ENCODE measurements at places on chromosomes 12 and 14.

DNA sequence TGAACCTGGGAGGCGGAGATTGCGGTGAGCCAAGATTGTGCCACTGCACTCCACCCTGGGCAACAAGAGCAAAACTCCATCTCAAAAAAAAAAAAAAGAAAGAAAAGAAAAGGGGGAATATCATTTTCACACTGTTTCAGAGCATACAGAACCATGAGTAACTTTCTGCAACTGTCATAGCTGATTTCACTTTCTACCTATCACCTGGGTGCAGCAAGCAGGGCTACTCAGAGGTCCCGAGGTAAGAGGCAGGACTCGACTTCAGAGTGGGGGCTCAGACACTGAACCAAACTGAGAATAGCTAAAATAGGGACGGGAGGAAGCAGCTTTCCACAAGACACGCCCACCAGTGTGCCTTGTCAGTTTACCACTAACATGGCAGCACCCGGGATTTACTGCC lies 29.8 kb downstream of the OR10P1 start:
- DNase-seq: no peak

GRCh38 chr12:19376691-19377090 lies 62.6 kb upstream of the AEBP2 start:
- DNase-seq: no peak

DNA sequence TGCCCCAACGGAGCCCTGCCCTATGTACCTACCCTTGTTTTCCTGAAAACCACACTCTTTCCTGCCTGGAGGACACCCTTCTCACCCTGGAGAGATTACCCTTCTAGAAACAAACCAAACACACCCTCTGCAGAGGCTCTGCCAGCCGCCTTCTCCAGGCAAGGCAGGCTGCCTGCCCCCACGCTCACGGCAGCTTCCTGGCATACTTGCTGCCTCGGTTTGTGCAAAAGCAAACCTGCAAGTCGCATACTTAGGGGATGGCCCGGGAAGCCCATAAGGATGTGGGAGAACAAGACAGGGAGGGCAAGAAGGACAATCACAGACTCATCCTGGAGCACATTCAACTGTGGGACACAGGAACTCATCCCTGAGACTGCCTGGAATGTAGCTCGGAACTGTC lies 154.0 kb upstream of the DIO3 start:
- DNase-seq: no peak

DNA sequence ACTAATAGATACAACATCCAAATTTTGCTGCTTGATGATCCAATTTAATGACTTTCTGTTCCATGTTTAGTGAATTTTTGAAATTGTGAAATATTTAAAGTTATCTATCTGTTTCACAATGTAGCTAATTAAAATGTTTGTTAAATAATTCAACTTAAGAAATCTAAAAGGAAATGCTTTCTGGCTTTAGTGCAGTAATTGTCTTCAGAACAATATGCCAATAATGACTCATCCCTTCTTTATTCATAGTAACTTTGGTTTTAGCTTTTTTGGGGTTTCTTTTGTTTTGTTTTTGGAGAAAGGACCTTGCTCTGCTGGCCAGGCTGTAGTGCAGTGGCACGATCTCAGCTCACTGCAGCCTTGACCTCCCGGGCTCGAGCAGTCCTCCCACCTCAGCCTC lies 479.2 kb upstream of the RGS6 start:
- no peak for DNase-seq

DNA sequence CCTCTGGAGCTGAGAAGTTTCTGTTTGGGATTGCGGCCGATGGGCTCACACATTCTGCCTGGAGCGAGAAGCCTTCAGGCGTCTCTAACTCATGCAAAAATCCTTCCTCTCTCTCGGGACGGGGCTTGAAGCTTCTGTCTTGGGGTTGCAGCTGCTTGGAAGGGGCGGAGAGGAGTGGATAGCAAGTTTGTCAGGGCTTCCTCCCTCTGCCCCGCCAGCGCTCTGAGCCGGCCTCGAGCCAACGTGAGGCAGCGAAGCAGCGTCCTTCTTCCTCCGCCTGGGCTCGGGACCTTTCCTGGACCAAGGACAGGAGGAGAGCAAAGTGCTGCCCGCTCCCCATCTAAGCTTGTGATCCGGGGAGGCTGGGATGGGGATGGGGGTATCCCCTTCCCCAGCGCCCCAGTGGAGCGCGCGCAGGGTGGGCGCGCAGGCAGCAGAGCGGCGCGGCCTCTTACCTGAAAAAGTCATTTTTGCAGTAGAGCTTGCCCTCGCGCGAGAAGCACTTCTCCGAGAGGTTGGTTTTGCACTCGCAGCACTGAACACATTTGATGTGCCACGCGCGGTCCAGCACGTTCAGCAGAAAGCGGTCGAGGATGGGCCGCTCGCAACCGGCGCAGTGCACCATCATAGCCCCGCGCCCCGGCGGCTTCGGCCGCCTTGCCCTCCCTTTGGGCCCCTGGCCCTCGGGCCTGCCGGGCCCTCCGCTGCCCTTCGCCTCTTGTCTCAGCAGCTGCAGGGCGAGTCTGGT lies 626 bp downstream of the LHX5 start:
- no peak for DNase-seq

- no peak for DNase-seq
Measured at GRCh38 chr12:93741659-93742109, 64.5 kb downstream of the CRADD start.

GRCh38 chr14:44505588-44505987 lies 1.5 kb downstream of the FSCB start:
- DNase-seq: no peak

DNA sequence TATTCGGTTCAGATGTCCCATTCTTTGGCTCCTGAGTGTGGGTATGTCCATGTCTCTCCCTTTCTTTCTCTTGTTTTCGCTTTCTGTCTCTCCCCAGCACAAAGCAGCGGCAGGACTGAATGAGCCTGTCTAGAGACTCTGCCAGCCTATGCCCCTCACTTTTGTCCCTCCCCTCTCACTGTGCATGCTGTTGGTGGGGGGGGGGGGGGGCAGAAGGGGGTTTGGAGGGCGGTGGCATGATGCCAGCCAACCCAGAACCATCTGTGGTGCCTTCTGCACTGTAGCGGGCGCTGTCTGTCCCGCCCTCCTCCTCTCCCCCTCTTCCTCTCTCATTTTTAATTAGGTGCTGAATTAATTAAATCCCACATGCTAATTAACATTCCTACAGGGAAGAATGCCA lies 17.7 kb downstream of the NGDN start:
- no peak for DNase-seq

- DNase-seq: no peak
Measured at GRCh38 chr14:104698688-104699425, 9.4 kb downstream of the INF2 start.

- DNase-seq: no peak
Measured at GRCh38 chr12:1473418-1473817, 121.0 kb downstream of the FBXL14 start.

- no peak for DNase-seq
Measured at GRCh38 chr12:82174383-82174782, 183.8 kb downstream of the CCDC59 start.

DNA sequence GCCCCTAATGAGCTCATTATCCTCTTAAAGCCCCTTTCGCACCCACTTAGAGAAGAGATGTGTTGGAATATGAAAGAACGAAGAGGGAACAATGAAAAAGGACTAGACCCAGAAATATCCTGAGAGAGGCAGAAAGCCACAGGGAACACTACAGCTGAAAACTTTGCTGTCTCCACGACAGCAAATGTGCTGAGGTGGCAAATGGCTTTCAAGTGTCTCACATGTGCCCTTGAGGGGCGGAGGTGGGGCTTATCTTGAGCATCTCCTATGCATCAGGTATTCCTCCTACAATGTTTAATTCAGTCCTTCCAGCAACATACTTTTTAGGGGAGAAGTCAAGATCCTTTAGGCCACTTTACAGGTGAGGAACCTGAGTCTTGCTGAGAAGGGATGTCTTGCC lies 62.9 kb downstream of the WSCD2 start:
- DNase-seq: no peak

GRCh38 chr14:23569443-23570151 lies 2.0 kb upstream of the AP1G2 start:
- no peak for DNase-seq

GRCh38 chr12:119461636-119462214 lies 127.2 kb downstream of the CCDC60 start:
- no peak for DNase-seq

DNA sequence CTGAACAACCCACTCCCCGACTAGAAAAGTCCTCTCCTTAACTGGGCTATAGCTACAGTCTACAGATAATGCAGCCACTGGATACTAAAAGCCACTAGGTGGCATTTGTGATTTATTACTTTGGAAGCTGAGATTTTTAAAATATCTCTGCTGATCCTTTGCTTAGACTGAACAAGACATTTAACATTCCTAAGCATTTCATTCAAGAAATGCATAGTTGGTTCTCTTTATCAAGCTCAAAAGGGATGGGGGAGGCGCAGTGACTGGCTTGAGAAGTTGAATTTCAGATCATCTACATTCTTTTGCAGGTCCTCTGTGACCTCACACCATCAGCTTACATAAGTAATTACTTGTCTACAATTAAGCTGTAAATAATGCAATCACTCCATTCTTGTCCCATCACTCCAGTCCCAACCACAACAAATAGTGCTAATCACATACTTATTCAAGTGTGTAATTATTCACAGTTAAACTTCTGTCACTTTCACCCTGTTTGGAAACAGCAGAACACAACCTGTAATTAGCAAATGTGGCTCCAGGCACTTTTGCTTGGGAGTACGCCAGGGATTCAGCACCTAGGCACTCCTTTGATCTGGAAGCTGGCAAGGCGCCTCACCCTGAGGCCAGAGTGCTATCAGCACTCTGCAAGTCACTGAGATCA lies 203.6 kb downstream of the NOVA1 start:
- DNase-seq: no peak

DNA sequence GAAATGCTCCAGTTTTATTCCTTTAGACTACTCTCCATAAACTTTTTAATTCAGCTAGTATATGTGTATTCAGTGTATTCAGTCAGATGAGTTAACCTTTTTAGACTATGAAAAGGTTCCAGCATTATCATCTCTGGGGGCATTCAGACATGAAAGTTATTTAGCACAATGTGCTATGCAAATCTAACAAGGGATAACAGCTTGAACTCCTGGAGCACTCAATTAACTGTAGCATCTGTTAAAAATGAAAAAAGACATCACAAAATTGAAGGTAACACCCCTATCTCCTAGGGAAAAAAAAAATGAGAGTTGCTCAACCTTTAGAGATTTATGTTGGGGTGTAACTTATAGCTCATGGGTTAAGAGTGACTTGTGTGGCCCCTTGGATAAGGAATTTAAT lies 211.5 kb downstream of the PHLDA1 start:
- no peak for DNase-seq

GRCh38 chr14:71143381-71144290 lies 236.4 kb downstream of the PCNX1 start:
- peak; percentile 89 for DNase-seq

GRCh38 chr14:100522616-100523099 lies 64.6 kb downstream of the BEGAIN start:
- no peak for DNase-seq

DNA sequence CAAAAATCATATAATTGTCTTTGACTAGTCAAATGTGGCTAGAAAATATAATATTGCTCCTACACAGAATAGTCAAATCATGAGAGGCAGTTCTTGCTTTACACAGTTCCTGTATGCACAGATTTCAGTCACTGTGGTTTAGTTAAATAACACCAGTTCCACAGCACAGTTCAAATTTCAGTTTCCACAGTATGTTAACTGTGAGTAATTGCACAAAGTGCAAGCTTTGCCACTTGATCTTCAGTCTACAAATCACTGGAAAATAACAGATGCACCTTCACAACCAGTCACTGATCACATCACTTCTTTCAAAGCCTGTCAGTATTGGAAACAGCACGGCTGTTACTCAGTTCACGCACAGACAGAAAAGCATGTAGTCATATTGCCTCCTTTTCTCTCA lies 38.7 kb downstream of the KCNH5 start:
- DNase-seq: no peak

- DNase-seq: peak; percentile 92
Measured at GRCh38 chr12:632102-632696, 31.0 kb downstream of the NINJ2 start.

DNA sequence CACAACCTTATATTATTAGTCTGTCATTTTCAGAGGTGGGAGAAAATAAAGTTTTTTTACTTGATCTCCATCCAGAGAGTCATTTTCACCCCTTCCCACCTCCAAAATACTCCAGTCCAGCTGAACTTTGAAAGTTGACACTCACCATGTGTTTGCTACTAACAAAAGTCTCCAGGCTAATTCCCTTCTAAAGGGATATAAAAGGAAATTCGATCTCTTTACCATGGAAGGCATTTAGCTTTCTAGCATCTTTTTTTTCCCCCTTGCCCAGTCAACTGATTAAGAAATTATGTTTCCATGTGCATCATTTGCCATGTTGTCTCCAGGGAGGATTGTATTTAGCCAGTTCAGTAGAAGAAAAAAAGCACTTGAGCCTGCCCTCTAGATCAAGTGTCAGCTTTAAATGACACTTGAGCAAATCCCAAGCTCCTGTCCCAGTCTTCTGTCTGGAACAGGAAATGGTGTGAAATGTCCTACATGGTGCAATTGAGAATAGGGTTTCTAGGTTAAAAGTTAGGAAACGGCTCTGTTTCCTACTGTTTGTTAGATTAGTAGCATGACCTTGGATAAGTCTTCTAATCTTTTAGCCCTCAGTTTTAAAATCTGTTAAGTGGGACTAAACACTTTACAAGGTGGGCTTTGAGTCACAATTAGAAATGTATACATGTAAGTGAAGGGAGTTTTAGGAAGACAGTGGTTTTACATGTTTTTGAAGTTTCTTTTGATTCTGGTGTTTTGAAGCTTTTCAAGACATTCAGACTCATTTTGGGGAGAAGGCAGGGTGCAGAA lies 67.2 kb downstream of the GNS start:
- no peak for DNase-seq

DNA sequence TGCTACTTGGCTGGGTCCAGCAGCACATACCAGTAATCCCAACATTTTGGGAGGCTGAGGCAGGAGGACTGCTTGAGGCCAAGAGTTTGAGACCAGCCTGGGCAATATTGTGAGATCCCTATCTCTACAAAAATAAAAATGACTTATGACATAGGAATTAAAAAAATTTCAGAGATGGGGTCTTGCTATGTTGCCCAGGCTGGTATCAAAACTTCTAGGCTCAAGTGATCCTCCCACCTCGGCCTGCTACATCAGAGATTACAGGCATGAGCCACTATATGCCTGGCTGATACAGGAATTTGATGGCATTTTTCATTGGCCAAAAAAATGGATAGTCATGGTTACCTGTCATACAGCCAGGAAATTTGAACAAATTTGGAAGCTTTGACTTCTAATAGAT lies 54.6 kb downstream of the ZC3H14 start:
- no peak for DNase-seq

GRCh38 chr12:115922952-115923564 lies 354.4 kb downstream of the MED13L start:
- DNase-seq: no peak

- DNase-seq: no peak
Measured at GRCh38 chr12:464484-465267, 4.9 kb downstream of the B4GALNT3 start.

- no peak for DNase-seq
Measured at GRCh38 chr14:53247596-53248370, 94.7 kb upstream of the DDHD1 start.

- DNase-seq: peak; percentile 43
Measured at GRCh38 chr14:75885829-75886228, 96.0 kb downstream of the TGFB3 start.

- DNase-seq: no peak
Measured at GRCh38 chr14:58951143-58951542, 237.3 kb upstream of the DAAM1 start.
